ENCODE measurements at places on chromosomes 1 and 21. TPM values are rescaled to one million over a fixed set of nuclear protein-coding genes. Genes with fewer than 3 reads are reported as not detected.

The HSD3B1 gene
- not detected for total RNA-seq

The MSH4 gene
- 0.15 TPM for total RNA-seq

The SFN gene
- 2.9 TPM for total RNA-seq

The ERG gene
- total RNA-seq, result not detected

The SERINC2 gene
- 0.54 TPM for total RNA-seq

The SPRR2F gene
- total RNA-seq, result not detected

The KLHDC7A gene
- not detected for total RNA-seq

The NBPF10 gene
- 0.21 TPM for total RNA-seq

The SLC5A9 gene
- total RNA-seq, result not detected

The C4BPA gene
- 0.21 TPM for total RNA-seq

The SLC25A34 gene
- 0.69 TPM for total RNA-seq

The IGSF21 gene
- not detected for total RNA-seq

DNA sequence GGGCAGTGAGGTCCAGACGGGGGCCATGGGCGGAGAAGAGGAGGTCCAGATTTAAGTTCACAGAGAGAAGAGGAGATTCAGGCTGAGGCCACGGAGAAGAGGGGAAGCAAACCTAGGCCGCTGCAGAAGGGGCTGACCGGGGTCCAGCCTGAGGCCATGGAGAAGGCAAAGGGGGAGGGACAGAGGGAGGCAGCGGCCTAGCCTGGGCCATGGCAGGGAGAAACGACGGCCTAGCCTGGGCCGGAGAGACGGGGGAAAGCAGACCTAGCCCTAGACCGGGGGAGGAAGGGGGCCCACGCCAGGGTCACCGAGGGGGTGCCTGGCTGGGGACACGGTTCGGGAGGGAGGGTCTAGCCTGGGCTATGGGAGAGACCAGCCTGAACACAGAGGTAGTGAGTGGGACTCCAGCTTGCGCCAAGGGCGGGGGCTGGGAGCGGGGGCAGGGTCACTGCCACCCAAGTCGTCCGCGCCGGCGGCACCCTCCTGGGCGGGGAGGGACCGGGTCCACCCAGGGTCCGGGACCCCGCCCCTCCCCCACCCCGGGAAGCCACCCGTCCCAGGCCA lies 459 bp downstream of the CAPZB start:
- peak overlapping the region; percentile 96 for H3K27ac ChIP-seq
- peak overlapping the region; percentile 99 for H3K4me3 ChIP-seq
- H3K36me3 ChIP-seq, result peaks cover 2% of the 10 kb centered on the region
- no peak for DNase-seq
- peaks cover 26% of the 10 kb centered on the region for H3K4me1 ChIP-seq

- DNase-seq, result peak; percentile 4
- H3K36me3 ChIP-seq, result no peaks in the 10 kb centered on the region
- H3K27ac ChIP-seq, result no peak overlapping the region
Observed at GRCh38 chr1:213622365-213623063, 365.3 kb upstream of the PROX1 start.

DNA sequence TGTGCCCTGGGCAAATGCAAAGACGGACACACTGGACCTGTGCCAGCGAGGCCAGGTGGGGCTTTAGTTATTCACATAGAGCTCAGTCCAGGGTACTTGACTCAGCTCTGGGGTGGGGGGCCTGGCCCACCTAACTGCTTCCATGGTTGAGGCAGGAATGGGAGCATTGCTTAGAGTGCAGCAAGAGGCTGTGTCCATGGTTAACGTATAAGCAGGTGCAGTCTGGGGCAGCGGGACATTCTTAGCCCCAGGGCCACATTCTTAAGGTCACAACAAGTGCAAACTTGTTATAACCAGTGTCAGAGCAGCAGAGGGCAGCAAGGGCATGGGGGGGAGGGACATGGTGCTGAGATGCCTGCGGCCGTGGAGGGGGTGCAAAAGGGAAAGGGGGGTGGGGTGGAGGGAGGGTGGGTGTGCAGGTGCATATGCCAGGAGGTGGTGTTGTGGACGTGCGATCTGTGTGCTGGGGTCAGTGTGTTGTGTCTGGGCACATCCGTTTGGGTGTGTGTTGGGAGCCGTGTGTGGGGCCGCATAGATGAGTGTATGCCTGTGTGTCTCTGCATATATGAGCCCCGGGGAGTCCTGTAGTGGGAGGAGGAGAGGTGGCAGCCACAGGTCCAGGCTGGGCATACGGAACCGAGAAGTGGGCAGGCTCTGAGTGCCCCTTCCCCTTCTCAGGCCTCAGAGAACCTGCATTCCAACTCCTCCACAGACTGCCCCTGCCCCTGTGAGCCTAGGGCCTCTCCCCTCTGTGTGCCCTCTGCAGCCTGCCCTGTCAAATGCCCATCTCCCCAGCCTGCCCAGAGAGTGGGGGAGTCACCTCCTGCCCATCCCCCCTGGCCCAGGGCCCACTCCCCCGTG lies 8.4 kb downstream of the KCNJ10 start:
- no peak for DNase-seq
- no peak overlapping the region for H3K4me3 ChIP-seq
- peaks cover 1% of the 10 kb centered on the region for H3K27me3 ChIP-seq
- no peaks in the 10 kb centered on the region for H3K36me3 ChIP-seq

- no peak for DNase-seq
- no peaks in the 10 kb centered on the region for H3K36me3 ChIP-seq
- no peaks in the 10 kb centered on the region for H3K27me3 ChIP-seq
Observed at GRCh38 chr1:209490013-209490412, 93.5 kb upstream of the CAMK1G start.

DNA sequence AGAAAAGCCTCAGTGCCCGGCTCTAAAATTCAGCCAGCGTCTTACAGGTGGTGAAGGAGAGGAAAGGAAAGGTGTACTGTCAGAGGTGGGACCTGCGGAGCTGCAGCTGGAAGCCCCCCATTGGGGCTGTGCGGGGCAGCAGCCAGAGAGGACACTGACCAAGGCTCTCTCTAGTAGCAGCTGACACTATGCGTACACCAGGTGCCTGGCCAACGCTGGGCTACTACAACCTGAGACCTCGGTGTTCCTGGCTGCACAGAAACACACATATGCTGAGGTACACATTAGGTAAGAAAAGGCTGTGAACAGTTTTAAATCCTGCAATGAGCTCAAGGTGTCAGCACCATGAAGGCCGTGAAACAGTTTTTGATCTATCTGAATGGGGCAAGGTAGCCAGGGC lies 55.5 kb upstream of the EDN2 start:
- peaks cover 1% of the 10 kb centered on the region for H3K36me3 ChIP-seq
- no peak for DNase-seq
- no peak overlapping the region for H3K4me3 ChIP-seq
- no peaks in the 10 kb centered on the region for H3K27me3 ChIP-seq

- no peaks in the 10 kb centered on the region for H3K4me1 ChIP-seq
- peaks cover under 1% of the 10 kb centered on the region for H3K36me3 ChIP-seq
- DNase-seq, result no peak
- no peak overlapping the region for H3K27ac ChIP-seq
- H3K27me3 ChIP-seq, result no peaks in the 10 kb centered on the region
Observed at GRCh38 chr1:181640956-181641355, 157.6 kb downstream of the CACNA1E start.

DNA sequence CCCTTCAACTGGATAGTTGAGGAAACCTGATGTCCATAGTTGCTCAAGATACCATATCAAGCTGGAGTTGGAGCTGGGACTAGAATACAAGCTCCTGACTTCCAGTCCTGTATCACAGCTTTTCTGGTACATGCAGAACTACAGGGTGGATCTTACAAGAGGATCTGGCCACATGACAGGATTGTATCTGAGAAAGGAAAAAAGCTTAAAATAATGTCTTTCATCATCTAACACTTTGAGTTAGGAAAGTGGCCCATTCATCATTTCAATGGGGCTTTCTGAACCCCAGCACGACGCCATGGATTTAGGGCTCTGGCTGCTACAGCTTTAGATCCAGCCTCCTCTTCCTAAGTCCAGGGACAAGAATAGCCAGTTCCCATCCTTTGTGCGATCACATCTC lies 46.9 kb downstream of the RASSF5 start:
- DNase-seq, result no peak
- H3K27ac ChIP-seq, result no peak overlapping the region
- H3K27me3 ChIP-seq, result no peaks in the 10 kb centered on the region

DNA sequence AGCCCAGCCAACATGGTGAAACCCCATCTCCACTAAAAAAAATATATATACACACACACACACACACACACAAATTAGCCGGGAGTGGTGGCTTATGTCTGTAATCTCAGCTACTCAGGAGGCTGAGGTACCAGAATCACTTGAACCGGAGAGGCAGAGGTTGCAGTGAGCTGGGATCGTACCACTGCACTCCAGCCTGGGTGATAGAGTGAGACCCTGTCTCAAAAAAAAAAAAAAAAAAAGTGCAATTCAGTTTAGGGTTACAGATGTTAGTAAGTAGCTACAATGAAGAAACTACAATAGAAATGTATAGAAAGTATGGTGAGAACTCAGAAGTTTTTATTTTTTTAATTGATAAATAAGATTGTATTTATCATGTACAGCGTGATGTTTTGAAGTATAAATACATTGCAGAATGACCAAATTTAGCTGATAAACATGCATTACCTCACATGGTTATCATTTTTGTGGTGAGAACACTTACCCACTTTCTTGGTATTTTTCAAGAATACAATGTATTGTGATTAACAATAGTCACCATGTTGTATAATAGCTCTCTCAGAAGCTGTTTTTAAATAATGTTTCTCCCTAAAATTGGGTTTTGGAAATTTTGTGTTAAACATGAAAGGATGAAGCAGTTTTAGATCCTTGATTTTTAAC lies 17.9 kb downstream of the KDM1A start:
- H3K27ac ChIP-seq, result no peak overlapping the region
- H3K4me3 ChIP-seq, result no peak overlapping the region
- no peaks in the 10 kb centered on the region for H3K27me3 ChIP-seq
- peaks cover 21% of the 10 kb centered on the region for H3K4me1 ChIP-seq
- peaks cover 3% of the 10 kb centered on the region for H3K36me3 ChIP-seq
- DNase-seq, result no peak

- no peak overlapping the region for H3K27ac ChIP-seq
- H3K4me1 ChIP-seq, result no peaks in the 10 kb centered on the region
- DNase-seq, result no peak
Observed at GRCh38 chr21:37356706-37357105, 9.9 kb upstream of the DYRK1A start.

DNA sequence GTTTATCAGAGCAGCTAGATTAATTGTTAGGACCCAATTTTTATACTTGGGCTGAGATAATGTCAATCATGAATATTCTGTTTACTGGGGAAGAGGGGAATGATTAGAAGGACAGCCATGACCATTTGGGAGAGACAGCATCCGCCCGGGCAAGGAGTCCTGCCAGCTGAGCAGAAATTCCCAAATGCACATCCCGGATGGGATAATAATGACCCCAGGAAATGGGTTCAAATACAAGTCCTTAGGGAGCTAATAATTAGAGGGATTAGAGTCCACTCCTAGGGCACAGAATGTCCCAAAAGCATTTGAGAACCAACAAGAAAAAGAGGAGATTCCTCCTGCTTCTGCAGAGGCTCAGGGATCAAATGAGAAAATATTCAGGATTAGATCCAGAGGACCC lies 115.9 kb downstream of the LRRC53 start:
- no peaks in the 10 kb centered on the region for H3K36me3 ChIP-seq
- no peak overlapping the region for H3K27ac ChIP-seq
- H3K4me3 ChIP-seq, result no peak overlapping the region
- no peaks in the 10 kb centered on the region for H3K27me3 ChIP-seq

DNA sequence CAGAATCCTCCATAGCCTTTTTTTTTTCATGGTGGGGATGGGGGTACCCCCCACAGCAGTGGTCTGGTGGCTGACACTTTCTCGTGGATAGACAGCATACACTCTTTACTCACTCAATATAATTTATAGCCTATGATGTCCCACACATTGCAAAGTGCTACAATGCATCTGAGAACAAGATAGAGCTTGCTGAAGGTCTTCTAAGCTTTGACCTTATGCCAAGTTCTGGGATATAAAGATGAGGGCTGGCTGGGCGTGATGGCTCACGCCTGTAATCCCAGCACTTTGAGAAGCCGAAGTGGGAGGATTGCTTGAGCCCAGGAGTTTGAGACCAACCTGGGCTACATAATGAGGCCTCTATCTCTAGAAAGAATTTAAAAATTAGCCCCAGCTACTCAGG lies 78.0 kb downstream of the MPZL1 start:
- H3K27ac ChIP-seq, result no peak overlapping the region
- no peak overlapping the region for H3K4me3 ChIP-seq
- H3K36me3 ChIP-seq, result no peaks in the 10 kb centered on the region
- no peak for DNase-seq
- H3K4me1 ChIP-seq, result peaks cover 5% of the 10 kb centered on the region
- no peaks in the 10 kb centered on the region for H3K27me3 ChIP-seq

- H3K27me3 ChIP-seq, result peaks cover 1% of the 10 kb centered on the region
- no peak overlapping the region for H3K4me3 ChIP-seq
- no peak overlapping the region for H3K27ac ChIP-seq
- no peaks in the 10 kb centered on the region for H3K4me1 ChIP-seq
- DNase-seq, result no peak
Observed at GRCh38 chr1:152003846-152004442, 10.3 kb upstream of the S100A10 start.

DNA sequence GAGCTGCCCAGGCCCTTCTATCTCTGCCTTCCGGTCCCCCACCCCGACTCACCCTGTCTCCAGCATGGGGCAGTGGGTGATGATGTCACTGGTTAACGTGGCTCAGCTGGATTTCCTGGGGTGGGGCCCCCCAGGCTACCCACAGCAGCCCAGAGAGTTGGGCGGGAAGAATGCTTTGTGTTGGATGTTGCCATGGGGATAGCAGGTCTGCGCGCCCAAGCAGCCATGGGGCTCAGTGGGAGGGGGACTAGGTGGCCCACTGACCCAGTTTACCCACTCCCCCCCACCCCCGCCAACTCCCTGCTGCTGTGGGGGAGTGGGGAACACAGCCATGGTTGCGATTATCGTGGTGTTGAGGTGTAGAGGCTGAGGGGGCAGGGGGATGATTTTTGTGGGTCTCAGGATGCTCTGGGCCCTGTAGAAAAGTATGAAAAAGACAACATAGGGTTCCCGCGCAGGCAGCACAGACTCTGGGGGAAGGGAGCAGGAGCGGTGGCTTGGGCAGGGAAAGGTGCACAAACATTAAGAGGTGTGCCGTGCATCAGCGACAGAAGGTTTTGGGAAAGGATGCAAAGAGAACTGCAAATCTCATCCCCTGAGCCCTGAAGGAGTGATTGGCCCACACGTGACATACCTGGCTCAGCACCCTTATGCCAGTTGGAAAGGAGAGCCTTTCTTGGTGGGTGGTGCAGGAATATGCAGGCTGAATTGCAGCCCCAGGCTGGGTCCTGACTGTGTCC lies 8.5 kb downstream of the CELSR2 start:
- H3K4me1 ChIP-seq, result no peaks in the 10 kb centered on the region
- H3K36me3 ChIP-seq, result no peaks in the 10 kb centered on the region
- no peaks in the 10 kb centered on the region for H3K27me3 ChIP-seq
- H3K4me3 ChIP-seq, result no peak overlapping the region

DNA sequence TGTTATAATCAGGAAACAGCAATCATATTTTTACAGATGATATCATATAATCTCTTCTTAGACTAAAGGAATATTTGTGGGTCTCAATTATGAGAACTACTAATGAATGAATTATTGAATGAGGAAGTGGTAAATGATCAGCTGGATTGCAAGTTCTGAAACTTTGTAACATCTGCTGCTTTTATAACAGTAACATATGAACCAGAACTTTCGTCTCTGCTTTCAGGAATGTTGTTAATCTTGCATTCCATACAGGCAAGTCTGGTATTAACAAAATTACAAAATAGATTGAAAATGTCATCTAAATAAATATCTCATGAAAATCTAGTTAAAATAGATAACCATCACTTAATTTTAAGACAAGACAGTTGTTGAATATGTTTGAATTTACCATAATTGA lies 110.5 kb upstream of the COL11A1 start:
- no peak overlapping the region for H3K4me3 ChIP-seq
- H3K27me3 ChIP-seq, result no peaks in the 10 kb centered on the region
- H3K4me1 ChIP-seq, result no peaks in the 10 kb centered on the region
- no peak for DNase-seq
- H3K27ac ChIP-seq, result no peak overlapping the region
